ENCODE measurements at places on chromosomes 4 and X. TPM values are rescaled to one million over a fixed set of nuclear protein-coding genes. Genes with fewer than 3 reads are reported as not detected.

C1GALT1C1 gene
- 33.7 TPM for total RNA-seq

GAGE13 gene
- total RNA-seq, result not detected

PROM1 gene
- total RNA-seq, result 0.09 TPM

GPR34 gene
- 0.05 TPM for total RNA-seq

TDO2 gene
- total RNA-seq, result 0.43 TPM

FAM47A gene
- not detected for total RNA-seq

CENPI gene
- total RNA-seq, result 12.9 TPM

TMPRSS11A gene
- total RNA-seq, result not detected

TMEM271 gene
- not detected for total RNA-seq

MAGED4B gene
- total RNA-seq, result 6.9 TPM

SPANXB1 gene
- 3.0 TPM for total RNA-seq

GPC3 gene
- total RNA-seq, result not detected

RS1 gene
- not detected for total RNA-seq

AMTN gene
- total RNA-seq, result not detected

OPN1MW3 gene
- total RNA-seq, result not detected

CHRDL1 gene
- 0.06 TPM for total RNA-seq

CXCL10 gene
- total RNA-seq, result 0.08 TPM

ADGRG2 gene
- 7.1 TPM for total RNA-seq

BTC gene
- 1.4 TPM for total RNA-seq

MAGEC1 gene
- total RNA-seq, result not detected

SPANXD gene
- not detected for total RNA-seq

REPS2 gene
- 0.71 TPM for total RNA-seq

AREG gene
- 66.7 TPM for total RNA-seq

CCNQ gene
- 57.0 TPM for total RNA-seq

IGSF1 gene
- total RNA-seq, result 0.25 TPM

PABPC4L gene
- 0.09 TPM for total RNA-seq

PDZD4 gene
- total RNA-seq, result 3.6 TPM

HTN3 gene
- not detected for total RNA-seq

RTL9 gene
- 0.05 TPM for total RNA-seq

DRP2 gene
- total RNA-seq, result 0.18 TPM

GAGE12F gene
- not detected for total RNA-seq

PNCK gene
- 0.37 TPM for total RNA-seq

LONRF3 gene
- 2.9 TPM for total RNA-seq

SLC49A3 gene
- total RNA-seq, result 0.15 TPM

Data from A549 treated with CORT108297 at 1 μM for 4 hours (cell line).